ENCODE measurements at places on chromosomes 11 and 22.

DNA sequence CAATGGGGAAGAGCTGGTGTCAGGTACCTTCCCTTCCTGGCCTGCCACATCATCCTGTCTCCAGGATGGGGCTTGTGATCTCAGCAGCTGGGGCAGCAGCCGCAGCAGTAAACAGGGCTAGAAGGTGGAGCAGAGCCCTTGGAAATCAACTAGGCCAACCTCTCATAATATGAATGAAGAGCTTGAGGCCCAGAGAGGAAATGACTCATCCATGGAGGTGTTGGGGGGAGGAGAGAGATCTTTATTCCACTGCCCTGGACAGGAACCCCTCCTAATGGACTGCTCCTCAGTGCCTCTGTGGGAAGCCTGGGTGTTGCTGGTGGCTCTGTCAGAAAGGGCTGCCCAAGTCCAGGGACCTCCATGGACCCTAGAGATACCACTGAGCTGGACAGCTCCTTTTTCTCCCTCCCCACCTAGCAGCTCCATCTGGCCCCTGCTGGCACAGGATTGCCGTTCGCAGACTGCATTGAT, 111.8 kb downstream of the OSBP2 start:
- no peak for DNase-seq

- no peak for DNase-seq
These were observed 58.3 kb downstream of the CEP164 start for GRCh38 chr11:117385906-117386305.

- no peak for DNase-seq
These were observed 2168.8 kb upstream of the RAG2 start for GRCh38 chr11:38766796-38767195.

DNA sequence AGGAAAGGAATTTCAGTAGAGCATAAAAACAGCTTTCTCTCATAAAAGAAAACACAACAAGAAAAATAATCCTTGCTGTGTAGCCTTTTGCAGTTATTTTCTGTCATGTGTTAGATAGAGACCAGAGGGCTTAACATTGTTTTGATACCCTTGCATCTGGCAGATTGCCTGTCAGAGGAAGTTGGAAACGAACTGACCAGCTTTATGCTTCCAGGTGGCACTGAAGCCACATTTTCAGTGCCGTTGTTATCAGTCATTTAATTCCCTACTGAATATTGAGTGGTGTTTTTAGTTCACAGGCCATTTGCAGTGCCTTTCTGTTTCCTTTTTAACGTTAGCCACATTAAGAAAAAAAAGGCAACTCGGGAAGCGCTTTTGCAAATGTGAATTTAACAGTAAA, 21.5 kb upstream of the RAG2 start:
- no peak for DNase-seq

DNA sequence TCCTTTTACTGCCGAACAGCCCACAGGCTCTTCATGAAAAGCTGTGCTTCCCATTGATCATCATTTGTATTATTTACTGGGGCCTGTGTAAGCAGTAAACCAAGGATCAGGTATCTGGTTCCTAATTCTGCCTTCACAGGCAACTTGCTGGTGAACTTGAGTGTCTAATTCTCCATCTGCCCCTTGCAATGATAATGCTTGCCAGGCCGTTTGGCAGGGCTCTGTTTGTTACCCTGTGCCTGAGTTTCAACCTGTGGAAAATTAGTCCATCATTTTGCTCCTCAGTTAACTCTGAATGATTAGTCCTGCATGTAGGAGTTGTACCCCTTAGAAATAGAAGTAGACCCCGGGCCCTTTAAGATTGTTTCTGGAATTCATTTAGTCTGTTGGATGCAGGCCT, 298.4 kb upstream of the CADM1 start:
- DNase-seq, result no peak

GRCh38 chr22:17847360-17848078, 73.2 kb upstream of the BID start:
- DNase-seq, result no peak

DNA sequence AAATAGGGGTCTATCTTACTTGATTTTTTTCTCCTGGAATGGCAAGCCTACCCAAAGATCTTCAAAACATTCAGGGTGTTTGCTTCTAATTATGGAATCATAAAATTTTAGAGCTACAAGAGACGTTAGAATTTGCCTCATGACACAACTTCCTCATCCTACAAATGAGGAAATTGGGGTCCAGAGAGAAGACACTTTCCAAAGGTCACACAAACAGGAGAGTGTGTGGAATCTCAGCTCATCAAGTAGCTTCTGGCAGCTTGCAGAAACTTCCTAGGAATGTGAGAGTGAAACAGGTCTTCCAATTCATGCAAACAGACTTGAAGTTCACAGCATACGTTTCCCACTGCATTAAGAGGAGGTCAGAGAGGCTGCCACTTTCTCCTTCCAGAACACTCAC, 976.0 kb downstream of the OPCML start:
- DNase-seq, result no peak

GRCh38 chr22:36461665-36462649, 19.5 kb downstream of the TXN2 start:
- peak; percentile 56 for DNase-seq

DNA sequence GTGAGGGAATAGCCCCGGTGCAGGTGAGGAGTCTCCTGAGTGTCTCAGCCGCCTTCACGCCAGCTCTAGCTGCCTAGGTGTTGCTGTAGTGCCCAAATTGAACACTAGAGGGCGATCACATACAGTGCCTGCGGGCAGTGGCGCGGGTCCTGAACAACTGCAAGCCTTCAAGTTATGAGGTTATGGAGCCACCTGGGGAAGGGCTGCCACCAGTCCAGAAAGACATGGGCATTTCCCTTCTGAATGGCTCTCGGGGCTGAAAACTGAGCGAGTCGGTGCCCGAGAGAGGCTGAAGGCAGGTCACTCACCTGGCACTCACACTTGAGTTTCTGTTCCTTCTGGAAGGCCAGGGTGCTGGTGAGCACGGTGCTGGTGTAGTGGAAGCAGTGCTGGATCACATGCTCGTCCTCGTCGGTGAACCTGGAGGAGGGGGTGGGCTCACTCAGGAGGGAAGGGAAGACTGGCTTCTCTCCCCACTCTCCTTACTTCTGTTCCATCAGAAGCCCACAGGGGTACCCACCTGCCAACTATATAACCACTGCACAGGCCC, 88.4 kb downstream of the PDE2A start:
- peak; percentile 19 for DNase-seq

- DNase-seq, result no peak
These were observed 3.4 kb downstream of the OR10A6 start for GRCh38 chr11:7927635-7928034.

DNA sequence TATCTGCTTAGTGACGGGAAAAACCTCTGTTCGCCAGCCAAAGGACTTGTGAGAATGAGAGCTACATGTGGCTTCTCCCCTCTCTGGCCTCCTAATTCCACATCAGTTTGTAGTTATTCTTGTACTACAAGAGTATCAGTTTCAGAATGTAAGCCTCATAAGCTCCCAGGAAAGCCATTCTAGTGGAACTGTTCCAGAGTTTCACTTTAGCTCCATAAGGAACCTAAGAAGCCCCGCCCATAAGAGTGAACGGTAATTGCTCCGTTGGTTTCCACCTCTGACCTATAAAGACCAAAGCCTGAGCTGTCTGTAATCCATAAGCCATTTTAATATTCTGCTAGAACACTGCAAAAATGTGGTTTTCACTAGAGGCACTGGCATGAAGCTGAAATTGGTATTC, 53.0 kb downstream of the SIK3 start:
- no peak for DNase-seq

GRCh38 chr11:123299721-123300120, 104.7 kb upstream of the CLMP start:
- DNase-seq, result no peak

- DNase-seq, result no peak
These were observed 56.3 kb downstream of the KREMEN1 start for GRCh38 chr22:29128891-29129807.

- no peak for DNase-seq
These were observed 16.6 kb upstream of the TTLL12 start for GRCh38 chr22:43203471-43203981.

DNA sequence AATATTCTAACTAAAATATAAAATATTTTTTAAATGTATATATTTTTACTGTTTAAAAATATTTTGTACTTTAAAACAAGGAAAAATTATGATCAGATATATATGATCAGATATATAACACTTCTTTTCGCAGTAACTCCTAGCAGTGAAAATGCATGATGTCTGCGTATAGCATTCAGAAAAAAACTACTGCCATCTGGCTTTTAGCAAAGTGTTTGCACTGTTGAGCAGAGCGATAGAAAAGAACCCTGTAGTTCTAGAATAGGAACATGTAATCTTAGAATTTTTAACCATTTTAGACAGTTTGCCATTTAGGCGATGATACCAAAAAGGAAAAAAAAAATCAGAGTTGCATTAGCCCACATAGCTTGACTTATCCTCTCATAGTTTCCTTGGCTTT, 370.4 kb upstream of the ANO3 start:
- no peak for DNase-seq

DNA sequence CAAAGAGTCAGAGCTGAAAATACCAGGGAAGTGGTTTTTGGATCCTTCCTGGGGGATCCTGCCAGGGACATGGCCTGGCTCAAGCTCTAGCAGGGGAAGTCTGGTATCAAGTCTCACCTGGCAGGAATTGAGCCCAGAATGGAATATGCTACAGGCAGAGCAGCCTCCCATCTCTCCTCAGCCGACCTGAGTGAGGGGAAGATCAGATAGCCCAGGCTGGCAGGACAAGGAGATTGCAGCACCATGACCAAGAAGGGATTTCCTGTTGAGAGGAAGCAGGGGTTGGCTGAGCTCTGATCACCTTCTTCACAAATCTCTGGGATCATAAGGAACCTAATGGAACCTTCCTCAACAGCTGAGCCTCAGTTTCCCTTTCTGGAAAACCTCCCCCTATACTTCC, 13.0 kb downstream of the OAF start:
- no peak for DNase-seq

DNA sequence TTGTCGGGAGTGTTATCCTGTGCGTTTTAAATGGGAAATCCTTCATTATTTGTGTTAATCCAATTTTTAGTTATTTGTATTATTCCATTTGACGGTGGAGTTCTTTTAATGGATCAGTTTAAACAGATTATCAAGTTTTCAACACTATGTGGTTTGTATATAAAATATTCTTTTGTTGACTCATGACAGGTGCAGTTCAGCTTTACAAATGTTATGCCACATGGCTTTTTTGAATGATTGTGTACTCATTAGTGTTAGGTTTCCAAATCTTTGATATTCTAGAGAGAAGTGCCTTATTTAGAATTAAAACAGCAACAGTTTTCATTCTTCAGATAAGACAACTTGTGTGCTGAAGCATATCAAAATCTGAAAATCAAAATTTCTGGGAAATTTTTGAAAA, 2.4 kb downstream of the JAM3 start:
- DNase-seq, result peak; percentile 12

DNA sequence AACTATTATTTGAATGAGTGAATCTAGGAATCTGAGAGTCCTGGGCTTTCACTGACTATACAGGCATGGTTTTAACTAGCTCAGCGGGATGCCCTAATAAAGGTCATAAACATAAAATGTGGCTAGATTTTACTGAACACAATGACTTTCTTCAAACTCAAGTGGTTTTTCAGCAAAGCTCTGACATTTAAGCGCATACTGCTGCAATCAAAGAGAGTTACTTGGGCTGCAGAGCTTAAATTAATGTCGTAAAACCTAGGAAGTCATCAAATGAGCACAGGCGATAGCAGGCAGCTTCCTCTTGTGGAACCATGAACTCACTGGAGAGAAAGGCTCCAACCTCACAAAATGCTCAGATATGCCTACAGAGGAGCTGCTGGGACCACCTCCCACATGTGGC, 6.7 kb downstream of the CSNK2A3 start:
- DNase-seq, result peak; percentile 42

DNA sequence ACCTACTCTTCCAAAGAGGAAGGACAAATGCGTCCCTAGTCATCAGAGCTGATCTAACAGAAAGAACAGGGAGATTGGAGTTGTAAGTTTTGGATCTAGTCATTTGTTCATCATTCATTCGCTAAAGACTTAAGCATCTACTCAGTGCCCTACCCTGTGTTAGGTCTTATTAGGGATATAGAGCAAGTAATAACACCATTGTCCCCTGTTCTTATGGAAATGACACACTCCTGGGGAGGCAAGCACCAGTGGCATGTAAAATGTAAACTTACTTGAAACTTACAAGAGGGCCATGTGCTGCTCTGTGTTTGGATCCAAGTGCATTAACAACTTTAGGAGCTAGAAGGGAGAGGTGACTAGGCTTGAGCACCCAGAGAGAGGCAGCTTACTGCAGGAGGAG, 61.9 kb downstream of the P4HA3 start:
- no peak for DNase-seq

DNA sequence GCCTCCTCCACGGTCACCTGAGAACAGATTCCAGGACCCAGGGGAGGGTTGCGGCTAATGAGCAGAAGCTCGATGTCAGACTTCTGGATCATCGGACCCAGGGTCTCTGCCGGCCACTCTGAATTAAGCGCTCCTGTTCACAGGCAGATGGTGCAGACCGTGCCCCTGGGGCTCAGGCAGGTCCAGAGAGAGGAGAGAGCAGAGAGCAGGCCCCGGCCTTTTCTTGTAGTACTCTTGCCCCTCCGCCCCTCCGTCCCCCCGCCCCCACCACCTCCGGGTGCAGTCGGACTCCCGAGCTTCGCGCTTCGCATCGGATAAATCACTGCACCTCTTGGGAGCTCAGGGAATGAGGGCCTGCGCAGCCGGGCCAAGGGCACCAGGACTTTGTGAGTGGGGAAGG, 50.3 kb downstream of the RPS6KA4 start:
- DNase-seq, result no peak

DNA sequence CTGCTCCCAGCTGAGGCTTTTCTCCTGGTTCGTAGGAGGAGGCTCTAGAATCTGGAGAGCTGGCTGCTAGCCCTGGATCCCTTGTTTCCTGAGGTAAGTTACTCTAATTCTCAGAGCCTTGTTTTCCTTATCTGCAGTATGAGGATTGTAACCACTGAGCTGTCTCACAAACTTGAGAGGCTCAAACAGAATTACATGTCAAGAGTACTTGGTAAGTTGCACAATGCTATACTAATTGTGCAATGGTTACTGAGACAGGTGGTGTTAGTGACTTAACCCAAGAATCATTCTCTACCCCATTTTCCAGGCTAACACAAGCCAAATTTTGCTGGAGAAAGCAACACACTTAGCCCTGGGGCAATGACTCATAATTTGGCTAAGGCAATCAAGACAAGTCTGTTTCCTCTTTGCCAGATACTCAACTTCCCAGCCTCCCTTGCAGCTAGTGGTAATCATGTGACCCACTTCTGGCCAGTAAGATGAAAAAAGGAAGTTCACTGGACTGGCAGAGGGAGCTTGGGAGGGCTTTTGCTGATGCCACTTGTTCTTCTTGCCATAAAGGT, 348.0 kb downstream of the TENM4 start:
- no peak for DNase-seq

GRCh38 chr22:24926849-24927579, 19.5 kb downstream of the LHFPL7 start:
- no peak for DNase-seq

- no peak for DNase-seq
These were observed 31.4 kb downstream of the RSPH14 start for GRCh38 chr22:23110190-23110921.

GRCh38 chr11:111531687-111532364, 8.7 kb upstream of the LAYN start:
- DNase-seq, result no peak
